ENCODE measurements at places on chromosomes 7 and 10.

DNA sequence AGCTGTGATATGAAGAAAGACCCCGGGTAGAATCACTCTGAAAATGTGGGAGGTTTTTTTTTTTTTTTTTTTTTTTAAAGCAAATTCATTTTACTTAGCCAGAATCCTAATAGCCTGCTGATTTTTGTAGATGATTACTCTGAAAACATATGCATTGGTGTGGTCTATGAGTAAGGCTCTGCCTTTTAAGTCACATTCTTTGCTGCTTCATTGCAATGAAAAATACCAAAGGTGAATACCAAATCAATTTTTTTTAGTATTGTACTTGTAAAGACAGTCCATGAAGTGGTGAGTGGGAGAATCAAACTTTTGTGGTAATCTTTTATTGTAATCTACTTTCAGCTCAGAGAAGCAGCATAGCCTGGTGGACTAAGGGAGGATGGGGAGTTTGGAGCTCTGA lies 130.3 kb downstream of the SDK1 start:
- DNase-seq: no peak

GRCh38 chr7:132275416-132276233 lies 300.6 kb downstream of the PLXNA4 start:
- no peak for DNase-seq

DNA sequence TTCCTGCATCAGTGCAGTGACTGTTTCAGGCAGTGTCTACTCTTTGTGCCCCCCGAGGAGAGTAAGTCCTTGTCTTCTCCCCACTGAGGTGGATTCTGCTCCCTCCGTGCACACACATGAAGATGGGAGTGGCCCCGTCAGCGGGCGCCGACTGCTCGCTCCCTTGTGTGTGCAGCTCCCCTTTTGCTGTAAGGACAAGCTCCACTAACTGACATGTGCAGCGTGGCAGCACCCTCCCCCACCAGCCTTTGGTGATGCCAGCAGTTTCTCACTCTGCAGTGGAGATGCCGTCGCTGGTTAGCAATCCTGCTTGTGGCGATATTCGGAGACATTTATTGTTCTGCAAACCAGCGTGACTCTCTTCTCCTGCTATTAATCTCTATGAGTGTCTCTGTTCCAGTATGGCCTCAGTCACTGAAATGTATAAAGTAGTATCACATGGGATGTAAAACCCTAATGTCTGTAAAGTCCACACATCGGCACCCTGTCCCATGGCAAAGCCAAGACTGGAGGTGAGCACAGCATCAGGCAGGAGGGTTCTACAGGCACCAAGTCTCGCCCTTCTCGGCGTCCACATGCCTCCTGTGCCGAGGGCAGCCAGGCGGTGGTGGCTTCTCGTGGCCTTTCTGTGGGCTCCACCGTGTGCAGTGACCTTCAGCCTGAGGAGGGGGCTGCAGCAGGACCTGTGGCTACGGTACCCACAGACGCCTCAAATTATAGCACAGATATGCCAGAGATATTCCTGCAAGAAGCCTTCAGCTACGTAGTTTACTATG lies 202.7 kb downstream of the EBF3 start:
- peak; percentile 69 for DNase-seq

DNA sequence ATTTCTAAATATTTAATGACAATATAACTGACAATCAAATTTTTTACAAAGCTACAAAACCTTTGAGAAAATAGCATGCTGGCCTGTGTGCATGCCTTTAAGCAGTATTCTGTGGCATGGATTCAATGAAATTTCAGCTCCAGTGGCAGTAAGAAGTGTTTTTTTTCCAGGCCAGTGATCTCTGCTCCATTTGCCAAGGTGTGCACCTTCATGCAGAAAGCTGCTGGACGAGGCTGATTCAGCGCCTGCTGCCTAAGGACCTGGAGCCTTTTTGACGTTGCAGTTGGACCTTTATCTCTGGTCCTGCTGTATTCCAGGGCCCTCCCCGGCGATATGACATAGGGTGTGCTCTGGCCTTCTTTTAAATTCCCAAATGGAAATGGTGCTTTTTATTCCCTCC lies 26.6 kb downstream of the VWC2 start:
- DNase-seq: no peak

- DNase-seq: no peak
Observed at GRCh38 chr10:78520737-78521430, 487.2 kb downstream of the RPS24 start.

GRCh38 chr10:100007231-100008141 lies 2.3 kb downstream of the DNMBP start:
- DNase-seq: no peak

DNA sequence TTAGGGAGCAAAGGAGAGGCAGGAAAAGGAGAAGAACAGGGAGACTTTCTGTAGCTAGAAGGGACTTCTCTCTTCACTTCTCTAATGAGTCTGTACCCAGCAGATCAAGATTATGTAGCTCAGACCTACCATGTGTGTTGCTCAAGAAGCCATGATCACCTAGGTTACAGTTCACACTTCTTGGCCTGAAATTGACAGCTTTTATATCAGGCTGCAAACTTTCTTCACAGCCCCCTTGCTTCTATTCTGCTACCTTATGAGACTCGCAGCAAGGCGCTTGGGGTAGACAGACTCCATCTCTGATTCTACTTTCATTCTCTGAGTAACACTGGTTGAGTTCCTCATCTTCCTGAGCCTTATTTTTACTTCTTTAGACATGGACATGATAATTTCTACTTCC lies 19.6 kb upstream of the GIMAP2 start:
- no peak for DNase-seq

DNA sequence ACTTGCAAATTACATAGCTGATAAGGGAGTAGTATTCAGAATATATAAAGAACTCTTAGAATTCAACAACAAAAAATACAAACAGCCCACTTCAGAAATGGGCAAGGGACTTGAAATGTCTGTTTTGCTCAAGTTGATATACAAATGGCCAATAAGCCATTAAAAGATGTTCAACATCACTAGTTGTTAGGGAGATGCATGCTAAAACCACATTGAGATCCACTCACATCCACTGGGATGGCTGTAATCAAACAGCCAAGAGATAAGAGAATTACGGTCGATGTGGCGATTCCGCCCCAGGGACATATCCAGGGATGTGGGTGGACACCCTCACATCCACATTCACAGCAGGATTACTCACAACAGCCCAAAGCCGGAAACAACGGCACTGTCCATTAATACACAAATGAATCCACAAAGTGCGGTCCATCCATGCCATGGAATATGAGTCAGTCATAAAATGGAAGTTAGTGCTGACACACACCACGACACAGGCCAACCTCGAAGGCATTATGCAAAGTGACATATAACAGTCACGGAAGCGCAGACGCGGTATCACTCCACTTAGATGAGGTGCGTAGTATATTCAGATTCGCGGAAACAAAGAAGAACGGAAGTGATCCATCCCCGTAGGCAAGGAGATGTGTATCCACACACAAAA lies 227.8 kb downstream of the DNAJB6 start:
- no peak for DNase-seq

DNA sequence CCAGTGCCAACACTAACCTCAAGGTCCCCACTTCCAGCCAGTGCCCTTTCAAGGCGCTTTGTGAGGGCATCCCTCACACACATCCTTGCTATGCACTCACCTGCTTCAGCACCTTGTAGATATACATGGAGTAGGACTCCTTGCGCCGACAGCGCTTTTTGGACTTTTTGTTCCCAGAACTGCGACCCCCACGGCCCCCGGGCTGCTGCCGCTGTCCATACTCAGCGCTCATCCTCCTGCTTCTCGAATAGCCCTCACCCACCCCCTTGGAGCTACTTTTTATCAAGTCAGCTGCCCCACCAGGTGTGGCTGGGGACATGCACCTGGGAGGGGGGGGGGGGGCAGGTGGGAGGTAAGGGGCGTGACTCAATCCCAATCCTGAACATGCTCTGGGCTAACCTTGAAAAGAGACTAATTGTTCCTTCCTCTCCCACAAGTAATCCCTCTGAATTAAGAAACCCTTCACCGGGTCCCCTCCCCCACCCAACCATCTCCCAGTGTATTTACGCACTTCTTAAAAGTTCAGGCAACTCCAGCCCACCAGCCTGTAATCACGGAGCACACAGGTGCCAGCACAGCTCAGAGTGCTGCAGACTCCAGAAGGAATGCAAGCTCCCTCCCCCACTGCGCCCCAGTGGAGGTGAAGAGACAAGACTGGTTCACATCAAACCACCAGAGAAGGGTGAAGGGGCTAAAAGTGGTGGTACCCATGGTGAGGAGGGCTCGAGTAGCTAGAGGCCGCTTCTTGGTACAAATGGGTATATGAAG lies at the start of gene H2BK1:
Gene H2BK1 (minus strand): TSS at position 402 of the 768 bp plus-strand sequence. CDS start 170 bp downstream, at position 232.
- no peak for DNase-seq

DNA sequence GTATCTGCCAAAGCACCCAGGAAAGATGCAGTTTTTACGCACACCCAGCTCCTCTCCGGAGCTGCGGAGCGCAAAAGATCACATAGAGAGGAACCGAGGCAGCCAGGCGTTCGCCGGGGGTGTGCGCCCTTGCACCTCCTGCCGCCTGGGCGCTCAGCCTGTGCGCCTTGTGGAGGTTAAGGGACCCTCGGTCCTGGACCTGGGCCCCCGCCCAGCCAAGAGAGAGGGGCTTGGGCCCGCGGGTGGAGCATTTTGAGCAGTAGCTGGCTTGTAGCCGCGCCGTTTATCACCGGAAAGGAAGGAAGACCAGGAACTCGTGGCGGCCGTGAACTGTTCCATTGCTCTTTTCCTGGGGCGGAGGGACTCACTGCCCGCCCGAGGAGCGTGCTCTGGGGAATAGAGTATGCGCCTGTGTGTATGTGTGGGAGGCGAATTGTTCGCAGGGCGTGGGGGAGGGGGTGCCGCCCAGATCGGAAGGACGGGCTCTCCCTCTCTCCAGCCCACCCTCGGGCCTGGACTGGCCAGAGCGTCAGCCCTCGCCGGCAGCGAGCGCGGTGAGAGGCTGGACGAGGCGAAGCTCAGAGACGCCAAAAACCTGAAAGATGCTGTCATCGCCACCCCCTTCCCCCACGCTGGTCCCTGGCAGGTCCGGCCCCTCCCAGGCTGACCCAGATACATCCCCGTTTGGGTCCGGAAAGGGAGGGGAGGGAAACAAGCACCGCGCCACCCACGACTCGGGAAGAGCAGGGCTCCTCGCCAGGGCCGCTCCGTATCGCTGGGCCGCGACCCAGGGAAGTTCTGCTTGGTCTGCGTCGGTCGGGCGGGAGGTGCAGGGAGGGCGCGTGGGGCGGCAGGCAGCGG lies 1.2 kb upstream of the WNT2 start:
- DNase-seq: no peak

GRCh38 chr7:80764132-80764531 lies 125.7 kb downstream of the CD36 start:
- no peak for DNase-seq

DNA sequence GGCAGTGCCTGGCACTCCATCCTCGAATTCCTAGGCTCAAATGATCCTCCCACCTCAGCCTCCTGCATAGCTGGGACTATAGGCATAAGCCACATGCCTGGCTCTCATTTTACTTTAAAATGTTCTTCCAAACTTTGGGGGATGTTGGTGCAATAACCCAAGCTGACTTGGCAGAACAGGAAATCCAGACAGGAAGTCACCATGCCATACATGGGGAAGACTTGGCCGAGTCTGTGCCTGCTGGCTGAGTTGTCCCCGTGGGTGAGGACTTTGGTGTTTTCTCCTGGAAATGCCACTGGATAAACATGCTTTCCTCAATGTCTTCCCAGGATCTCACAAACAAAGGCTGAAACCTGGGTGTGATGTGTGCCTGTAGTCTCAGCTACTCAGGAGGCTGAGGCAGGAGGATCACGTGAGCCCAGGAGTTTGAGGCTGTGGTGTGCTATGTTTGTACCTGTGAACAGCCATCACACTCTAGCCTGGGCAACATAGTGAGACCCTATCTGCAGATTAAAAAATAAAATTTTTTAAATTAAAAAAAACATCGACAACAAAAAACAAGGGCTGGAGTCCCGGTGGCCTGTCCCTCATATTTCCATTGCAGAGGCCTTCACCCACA lies 19.8 kb downstream of the HKDC1 start:
- DNase-seq: no peak

DNA sequence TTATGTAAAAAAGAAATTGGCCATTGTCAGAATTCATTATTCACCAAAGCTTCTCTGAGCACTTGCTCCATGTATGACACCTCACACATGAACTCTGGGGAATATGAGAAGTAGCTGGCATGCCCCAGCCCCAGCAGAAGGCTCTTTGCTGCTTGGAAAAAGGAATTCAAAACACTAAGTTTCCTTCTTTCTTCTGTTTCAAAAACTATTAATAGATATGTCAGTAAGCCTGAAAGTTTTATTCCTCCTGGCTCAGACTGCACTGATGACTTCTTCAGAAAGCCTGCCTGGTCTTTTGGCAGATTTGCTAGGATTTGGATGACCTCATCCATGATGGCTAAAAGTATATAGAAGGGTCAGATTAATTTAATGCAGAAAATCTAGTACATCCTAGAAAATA lies 511.0 kb downstream of the GFRA1 start:
- DNase-seq: no peak

DNA sequence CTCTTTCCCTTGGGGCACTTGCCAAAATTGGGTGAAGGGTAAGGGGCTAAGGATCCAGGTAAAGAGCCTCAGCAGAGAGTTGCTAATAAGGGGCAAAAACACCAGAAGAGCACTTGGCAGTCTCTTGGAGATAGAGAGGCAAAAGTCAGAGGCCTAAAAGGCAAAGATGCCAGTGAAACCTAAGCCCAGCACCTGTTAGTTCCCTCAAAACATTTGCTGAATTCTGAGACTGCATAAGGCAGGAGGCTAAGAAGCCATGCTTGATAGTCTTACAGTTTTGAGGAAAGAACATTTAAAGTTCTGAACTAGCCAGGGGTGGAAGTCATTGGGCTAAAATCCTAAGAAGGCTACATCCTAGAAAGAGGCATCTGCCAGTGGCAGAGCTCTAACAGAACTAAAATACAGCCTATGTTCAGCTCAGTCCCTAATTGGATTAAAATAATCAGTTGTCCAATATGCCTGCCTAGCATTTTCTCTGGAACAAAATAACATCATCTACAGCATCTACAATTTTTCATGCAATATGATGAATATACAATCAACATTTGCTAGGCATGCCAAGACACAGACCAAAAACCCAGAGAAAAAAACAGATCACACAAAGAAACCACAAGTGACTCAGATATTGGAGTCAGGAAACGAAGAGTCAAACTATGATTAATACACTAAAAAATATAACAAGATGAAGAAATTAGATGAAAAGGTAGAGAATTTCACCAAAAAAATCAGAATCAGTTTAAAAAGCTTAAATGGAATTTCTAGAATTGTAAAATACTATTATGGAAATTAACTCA lies 7.7 kb downstream of the HTR7 start:
- DNase-seq: no peak

- DNase-seq: no peak
Observed at GRCh38 chr7:130021105-130021834, 29.9 kb downstream of the ZC3HC1 start.

GRCh38 chr7:90474284-90475210 lies 5.1 kb downstream of the PTTG1IP2 start:
- DNase-seq: no peak

GRCh38 chr7:19705663-19706062 lies 3.2 kb downstream of the POLR1F start:
- no peak for DNase-seq
